NCI-H774 (cell line): ENCODE measurements at places on chromosomes 6 and 20.

- no peak for DNase-seq
These were observed 14.9 kb downstream of the TREML2 start for GRCh38 chr6:41186031-41186562.

DNA sequence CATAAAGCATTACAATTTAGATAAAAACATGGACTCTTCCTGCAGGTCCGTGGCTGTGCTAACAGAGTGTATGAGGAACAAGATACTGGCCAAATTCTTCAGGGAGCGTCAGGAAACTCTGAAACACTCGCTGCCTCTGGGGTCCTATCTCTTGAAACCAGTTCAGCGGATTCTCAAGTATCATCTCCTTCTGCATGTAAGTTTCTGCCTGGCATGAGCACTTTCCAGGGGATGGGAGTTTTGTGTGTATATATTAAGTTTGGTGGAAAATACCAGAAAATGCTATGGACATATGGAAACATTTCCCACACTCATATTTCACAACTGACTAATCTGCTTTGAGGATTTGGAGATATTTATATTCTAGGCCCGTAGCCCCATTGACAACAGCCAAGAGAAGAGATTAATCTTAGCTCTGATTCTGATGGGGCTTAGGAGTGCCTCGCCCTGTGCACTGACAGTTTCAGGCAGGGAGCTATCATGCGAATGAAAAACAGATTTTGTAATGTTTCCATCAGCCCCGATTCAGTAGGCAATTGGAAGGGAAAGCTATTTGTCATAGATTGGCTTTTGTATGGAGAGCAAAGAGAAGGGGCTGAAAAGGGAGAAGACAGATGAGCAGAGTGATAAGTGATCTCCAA, 64.7 kb upstream of the MTHFD1L start:
- no peak for DNase-seq

DNA sequence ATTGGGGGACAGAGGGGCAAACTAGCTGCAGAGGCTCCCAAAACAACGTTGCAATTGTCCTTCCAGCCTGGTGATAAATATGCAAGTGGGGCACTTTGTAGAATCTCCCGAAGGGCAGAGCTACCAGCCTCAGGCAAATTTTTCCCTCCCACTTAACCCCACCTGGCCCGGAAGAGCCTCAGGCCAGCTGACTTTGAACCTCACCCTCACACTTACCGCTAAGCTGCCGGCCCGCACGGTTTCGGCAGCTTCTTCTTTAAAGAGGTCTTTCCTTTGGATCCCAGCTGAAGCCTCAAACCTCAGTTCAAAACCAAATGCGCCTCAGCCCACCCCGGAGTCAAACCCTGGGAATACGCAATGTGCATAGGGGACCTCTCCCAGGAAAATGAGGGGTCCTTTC, 2.5 kb downstream of the OVOL2 start:
- DNase-seq, result no peak

DNA sequence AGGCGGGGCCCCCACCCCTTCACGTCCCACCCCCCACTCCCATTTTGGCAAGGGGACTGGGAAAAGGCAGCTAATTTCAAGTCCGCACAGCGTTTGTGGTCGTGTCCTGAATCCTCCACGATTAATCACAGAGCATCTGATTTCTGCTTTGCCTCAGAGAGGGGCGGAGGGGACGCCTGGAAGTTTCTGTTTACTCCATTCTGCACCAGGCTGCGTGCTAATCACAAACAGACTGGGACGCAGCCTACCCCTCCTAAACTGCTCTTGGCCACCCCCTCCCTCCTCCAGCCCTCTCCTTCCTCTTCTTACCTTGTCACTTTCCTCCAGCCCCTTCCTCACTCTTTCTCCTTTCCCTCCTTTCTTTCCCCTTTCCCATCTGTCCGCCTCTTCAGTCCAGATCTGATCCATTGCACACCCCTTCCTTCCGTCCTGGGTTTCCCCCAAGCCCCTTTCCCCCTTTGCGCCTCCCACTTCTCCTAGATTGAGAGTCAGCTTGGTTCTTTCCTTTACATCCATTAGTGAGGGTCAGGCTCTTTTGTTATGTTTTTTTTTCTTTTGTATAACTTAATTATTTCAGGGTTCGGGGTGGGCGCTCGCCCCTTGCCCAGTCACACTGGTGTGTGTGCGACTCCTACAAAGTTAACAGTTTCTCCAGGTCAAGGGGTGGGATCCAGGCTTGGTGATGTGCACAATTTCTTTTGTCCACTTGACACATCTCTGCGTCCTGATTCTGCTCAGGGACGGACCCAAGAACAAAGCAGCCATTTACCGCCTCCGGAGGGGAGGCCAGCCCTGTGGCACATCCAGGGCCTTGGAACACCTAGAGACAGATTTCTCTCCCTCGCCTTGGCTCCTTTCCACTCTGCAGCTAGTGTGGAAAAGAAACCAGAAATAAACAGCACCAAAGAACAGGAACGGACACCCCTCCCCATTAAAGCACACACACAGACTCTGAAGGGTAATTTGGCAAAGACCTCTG, 520 bp upstream of the RIPOR3 start:
- DNase-seq, result no peak

DNA sequence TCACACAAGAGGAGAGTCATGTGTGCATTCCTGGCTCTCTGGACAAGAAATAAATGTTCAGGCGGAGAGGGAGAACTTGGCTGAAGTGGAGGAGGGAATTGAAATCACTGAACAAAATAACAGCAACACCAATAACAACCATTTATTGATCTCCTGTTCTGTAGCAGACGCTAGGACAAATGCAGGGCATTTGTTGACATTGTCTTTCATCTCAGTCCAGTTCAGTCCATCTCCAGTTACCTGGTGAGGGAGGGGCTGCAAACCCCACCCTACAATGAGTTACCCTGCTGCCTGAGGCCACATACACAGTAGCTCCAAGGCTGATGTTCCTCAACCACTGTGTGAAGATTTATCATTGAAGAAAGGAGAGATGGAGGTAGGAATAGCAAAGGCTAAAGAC, 27.3 kb downstream of the UNC5CL start:
- no peak for DNase-seq

GRCh38 chr20:38304845-38305447, 990 bp downstream of the BPI start:
- no peak for DNase-seq

GRCh38 chr6:121603486-121603885, 168.0 kb downstream of the GJA1 start:
- DNase-seq, result no peak

DNA sequence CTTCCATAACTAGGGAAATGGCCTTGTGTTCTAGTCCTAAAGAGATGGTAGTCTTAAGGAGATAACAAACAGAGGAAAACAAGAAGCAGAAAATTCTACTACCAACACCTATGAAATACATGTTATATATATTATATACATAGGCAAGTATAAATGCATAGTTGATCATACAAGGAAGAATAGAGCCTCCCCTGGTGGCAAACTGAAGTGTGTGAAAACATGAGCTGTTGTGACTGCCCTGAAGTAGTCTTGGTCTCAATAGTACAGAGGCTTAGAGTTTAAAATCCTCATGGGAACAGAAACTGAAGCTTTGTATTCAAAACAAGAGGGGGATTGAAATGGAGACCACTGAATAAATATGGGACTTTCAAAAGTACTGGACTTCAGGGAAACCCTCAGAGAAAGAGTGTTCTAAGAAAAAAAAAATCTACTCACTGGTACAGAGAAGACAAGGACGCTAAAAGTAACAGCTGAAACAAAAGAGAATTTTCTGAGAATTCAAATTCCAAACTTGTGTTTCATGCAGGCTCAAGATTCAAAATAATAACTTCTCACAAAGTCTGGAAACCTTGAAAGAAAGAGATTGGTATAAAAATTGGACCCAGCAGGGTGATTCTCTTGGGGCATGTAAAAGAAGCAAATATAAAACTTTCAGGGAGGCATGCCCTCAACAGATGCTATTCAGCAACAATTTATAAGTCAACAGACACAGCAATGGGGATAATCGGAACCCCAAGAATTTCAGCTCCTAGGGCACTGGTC, 59.7 kb upstream of the SAMD3 start:
- DNase-seq, result no peak
